ENCODE measurements at places on chromosomes 2 and 18.

DNA sequence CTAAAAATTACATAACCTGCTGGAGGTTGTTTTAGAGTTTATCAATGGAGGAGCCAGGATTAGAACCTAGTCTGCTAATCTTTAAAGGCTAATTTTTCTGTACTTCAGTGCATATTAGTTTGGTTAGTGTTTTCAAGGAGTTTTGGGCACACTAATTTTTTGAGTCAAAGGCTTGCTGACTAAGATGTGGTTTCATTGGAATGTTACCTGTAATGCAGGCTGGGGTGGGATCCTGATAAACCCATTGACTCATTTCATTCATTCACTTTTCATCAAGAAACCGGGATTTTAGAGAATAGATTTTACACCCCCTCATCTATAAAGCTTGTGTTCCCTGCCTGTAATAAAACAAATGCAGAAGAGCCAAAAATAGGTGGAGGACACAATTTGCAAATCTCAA is 91.9 kb upstream of the IL1R2 start:
- no peak for ATAC-seq

GRCh38 chr18:23244401-23244800 is 109.1 kb downstream of the CABLES1 start:
- ATAC-seq = no peak

GRCh38 chr2:169743549-169743948 is 9.9 kb downstream of the KLHL23 start:
- no peak for ATAC-seq

DNA sequence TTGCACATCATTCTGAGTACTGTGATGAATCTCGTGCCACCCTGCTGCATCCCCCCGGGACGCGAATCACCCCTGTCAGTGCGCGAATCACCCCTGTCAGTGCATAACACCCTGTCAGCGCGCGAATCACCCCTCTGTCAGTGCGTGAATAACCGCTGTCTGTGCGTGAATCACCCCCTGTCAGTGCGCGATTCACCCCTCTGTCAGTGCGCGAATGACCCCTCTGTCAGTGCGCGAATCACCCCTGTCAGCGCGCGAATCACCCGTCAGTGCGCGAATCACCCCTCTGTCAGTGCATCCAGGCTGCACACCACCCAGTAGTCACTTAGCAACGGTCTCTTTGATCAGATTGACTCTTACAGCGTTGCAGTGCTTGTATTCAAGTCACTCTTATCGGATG is 134.4 kb upstream of the TPO start:
- no peak for ATAC-seq

GRCh38 chr2:174617120-174617519 is 19.5 kb upstream of the WIPF1 start:
- peak; percentile 42 for ATAC-seq

- ATAC-seq = no peak
Measured at GRCh38 chr2:147098940-147099339, 745.9 kb upstream of the ACVR2A start.

GRCh38 chr2:136000502-136000901 is 15.1 kb upstream of the DARS1 start:
- no peak for ATAC-seq

DNA sequence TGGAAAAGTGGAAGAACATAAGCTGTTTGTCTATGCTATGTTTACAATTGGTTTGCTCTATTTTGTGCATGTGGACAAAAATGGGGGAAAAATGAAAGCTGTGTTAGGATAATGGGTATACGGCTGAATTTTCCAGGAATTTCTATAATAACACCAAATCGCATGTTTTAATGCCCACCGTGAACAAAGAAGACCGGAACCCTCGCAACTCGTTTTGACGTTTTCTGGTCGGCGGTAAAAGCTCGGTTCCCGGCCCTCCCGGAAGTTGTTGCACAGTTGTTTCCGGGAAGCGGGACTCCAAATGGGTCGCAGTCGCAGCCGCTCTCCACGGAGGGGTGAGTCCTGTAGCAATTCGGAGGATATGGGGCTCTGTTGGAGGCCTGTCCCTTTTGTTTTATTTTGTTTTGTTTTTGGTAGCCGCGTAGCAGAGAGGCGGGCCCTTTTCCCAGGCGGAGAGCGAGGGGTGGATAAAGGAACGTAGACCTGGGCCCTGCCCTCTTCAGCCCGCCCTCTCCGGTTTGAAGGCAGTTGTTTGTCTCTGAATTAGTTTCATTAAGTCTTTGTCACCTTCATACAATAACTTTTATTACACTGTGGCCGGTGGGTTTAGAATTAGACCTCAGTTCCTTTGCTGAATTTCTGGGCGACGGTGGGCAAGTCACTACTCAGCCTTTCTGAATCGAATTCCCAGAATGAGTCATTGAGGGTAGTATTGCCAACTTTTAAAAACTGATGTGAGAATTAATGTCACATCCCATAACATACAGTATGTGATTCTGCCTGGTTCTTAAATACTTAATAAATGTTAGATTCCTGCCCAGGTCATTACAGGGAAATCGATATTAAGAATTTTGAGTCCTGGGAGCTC is at the start of gene SNRNP27:
TSS of gene SNRNP27 (plus strand) at position 273 of the 868 bp plus-strand sequence. CDS start at position 302, 29 bp downstream.
- ATAC-seq = peak; percentile 89

DNA sequence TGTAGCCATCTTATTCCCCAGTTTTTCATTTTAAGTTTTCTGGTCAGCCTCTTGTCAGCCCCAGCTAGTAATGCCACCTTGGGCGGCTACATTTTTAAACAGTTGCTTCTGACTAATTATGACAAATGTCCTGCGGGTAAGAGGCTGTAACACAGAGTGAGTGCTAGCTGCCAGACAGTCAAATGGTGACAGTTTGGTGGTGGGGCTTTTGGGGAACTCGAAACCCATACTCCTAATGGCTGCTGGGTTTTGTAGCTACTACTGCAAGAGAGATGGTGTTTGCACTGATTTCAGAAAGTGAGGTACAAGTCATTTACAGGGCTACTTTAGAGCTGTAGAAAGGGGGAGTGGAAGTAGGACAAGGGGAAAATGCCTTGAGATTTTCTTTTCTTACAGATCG is 48.2 kb downstream of the ZCCHC2 start:
- peak; percentile 25 for ATAC-seq

- peak; percentile 21 for ATAC-seq
Measured at GRCh38 chr2:102106133-102106556, 36.4 kb upstream of the IL1R1 start.

DNA sequence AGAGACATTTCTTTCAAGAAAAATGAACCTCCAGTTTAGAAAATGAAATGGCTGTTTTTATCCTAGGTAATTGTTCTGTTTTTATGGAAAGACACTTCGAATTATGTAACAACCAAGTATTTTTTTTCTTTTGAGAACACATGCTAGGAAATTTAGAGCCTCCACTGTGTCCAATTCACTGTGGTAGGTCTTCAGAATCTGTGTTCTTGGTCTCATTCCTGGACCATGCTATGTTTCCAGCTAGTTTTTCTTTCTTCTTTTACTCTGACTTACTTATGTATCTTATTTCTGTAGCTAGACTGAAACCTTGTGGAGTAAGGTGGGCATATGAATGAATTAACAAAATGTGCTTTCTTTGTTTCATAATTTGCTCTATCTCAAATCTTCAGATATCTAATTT is 391.7 kb upstream of the KLHL29 start:
- ATAC-seq = no peak

- ATAC-seq = no peak
Measured at GRCh38 chr2:84472856-84473565, 13.9 kb upstream of the SUCLG1 start.

DNA sequence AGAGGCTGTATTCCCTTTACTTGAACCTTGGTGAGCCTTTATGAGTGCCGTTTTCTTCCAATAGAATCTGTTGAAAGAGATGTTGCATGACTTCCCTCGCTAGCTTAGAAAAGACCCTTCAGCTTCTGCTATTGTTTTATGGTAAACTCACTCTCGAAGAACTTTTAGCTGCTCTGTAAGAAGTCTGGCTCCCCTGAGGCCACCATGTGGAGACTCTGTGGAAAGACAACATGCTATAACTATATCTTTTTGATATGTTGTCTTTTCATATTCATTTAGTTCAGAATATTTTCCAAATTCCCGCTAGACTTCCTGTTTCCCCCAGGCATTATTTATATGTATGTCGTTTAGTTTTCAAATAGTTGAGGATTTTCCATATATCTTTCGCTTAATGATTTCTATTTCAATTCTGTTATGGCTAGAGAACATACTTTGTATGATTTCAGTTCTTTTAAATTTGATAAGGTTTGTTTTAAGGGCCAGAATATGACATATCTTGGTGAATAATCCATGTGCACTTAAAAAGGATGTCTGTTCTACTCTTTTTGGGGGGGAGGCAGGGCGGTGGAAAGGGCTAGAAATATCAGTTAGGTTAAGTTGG is 64.1 kb downstream of the PTPN4 start:
- no peak for ATAC-seq

- no peak for ATAC-seq
Measured at GRCh38 chr18:28522236-28522635, 345.3 kb upstream of the CDH2 start.

GRCh38 chr2:113686537-113686936 is 59.5 kb downstream of the RABL2A start:
- ATAC-seq = no peak

DNA sequence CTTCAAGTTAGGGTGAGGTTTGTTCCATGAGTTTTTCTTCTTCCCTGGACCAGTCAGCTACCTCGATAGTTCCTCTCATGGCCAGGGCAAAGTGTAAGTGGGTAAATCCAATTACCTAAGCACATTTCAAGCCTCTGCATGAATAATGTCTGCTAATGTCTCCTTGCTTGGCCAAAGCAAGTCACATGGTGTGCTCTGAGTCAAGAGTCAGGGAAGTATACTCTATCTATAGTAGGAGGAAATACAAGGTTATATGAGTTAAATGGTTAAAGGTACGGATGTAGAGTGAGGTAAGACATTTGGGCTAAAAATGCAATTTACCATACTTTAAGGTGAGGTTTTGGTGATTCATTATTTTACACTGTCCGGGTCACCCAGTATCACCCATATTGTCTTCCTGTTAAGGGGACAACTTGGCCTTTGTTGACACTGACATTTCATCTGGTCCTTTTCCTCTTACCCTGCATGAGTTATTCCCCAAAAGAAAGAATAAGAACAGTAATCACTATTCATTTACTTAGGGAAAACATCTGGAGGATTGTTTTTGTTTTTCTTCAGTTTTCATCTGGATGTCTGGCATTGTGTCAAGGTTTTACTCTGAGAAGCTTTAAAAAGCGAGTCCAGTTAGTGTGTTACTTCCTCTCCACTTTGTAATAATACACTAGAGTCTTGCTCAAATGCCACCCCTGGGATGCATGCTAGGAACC is 405.5 kb downstream of the RND3 start:
- no peak for ATAC-seq

- peak; percentile 69 for ATAC-seq
Measured at GRCh38 chr2:70124983-70125480, 37.8 kb downstream of the PCBP1 start.

- ATAC-seq = no peak
Measured at GRCh38 chr2:150309311-150310080, 178.0 kb downstream of the RND3 start.

GRCh38 chr2:8003462-8004075 is 678.3 kb upstream of the ID2 start:
- ATAC-seq = no peak

DNA sequence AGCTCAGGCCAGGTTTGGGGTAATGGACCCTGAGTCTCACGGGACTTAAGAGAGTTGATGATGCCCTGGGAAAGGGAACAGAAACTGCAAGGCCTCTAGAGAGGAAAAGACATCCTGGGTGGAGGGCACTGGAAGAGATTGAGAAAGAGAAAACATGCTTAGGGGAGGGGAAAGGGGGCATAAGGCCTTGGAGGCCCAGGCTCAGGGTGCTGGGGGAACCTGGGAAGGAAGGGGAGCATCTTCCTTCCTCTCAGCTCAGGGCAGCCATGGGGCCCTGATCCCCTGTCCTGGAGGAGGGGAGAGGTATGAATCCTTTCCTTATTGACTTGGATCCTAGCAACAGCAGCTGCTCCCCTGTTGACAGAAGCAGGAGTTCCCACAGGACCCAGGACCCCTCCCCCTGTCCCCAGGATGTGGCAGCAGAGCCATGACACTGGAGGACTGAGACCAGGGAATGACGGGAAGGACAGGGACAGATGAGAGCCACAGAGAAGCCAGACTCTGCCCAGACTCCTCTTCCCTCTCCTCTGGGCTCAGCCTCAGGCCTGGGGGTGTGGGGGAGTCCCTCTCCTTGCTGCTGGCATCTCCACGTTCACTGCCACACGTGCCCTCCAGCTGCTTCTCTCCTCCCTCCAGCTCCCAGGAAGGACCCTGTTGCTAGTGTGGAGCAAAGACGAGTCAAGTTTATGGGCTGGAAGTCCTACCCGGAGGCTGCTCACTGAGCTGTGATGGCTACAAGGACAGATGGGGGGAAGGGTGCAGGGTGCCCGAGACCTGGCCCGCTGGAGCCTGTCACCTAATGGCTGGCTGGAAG is 815 bp downstream of the GPBAR1 start:
- no peak for ATAC-seq

- ATAC-seq = no peak
Measured at GRCh38 chr2:149679286-149679685, 91.7 kb upstream of the MMADHC start.

- no peak for ATAC-seq
Measured at GRCh38 chr2:67726416-67726815, 329.3 kb downstream of the ETAA1 start.

DNA sequence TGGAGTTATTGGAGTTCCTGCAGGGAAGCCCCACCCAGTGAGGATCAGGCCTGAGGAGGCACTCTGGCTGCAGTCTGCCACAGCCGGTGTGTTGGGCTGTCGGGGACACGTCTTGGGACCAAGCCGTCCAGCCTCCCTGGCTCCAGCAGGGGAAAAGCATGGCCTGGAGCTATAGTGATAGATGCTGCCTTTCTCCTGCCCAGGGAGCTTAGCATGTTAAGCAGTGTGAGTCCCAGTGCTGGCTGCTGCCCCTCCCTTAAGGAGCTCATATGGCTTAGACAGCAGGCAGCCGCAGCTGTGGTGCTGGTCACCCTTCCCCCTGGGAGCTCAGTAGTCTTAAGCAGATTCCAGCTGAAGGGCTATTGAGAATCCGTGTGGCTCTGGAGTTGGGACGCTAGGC is 78.9 kb downstream of the CERS6 start:
- ATAC-seq = no peak

DNA sequence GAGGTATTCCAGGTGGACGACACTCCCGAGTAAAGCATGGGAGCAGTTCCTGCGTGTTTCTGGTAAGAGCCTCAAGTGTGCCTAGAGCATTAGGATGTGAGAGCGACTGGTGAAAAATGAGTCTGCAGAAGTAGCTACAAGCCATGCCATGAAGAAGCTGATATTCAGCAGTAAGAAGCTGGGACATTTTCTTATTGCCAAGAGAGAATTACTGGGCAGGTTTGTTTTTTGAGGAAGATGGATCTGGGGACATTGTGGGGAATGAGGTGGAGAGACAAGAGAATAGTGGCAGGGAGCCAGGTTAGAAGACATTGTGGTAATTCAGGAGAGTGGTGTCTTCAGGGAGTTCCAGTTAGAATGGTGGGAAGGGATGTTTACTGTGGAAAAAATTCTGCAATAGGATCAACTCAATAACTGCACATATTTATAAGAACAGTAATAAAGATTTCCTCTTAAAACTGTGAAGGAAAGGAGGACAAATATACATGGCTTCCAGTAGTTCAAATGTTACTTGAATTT is 38.2 kb downstream of the CRIM1 start:
- no peak for ATAC-seq

GRCh38 chr2:95034221-95034620 is 8.7 kb downstream of the MAL start:
- peak; percentile 51 for ATAC-seq

Measured in activated CD4-positive, CD25-positive, alpha-beta regulatory T cell treated with anti-CD3 and anti-CD28 coated beads, Interleukin-2, amount 50 U/mL, for 24 hours (primary cell).